ENCODE measurements at places on chromosomes 16 and 17.

- DNase-seq = no peak
These were observed 271.0 kb upstream of the TBX2 start for GRCh38 chr17:61128661-61129115.

GRCh38 chr16:6160303-6160702 is 1062.7 kb upstream of the EEF2KMT start:
- DNase-seq = no peak

DNA sequence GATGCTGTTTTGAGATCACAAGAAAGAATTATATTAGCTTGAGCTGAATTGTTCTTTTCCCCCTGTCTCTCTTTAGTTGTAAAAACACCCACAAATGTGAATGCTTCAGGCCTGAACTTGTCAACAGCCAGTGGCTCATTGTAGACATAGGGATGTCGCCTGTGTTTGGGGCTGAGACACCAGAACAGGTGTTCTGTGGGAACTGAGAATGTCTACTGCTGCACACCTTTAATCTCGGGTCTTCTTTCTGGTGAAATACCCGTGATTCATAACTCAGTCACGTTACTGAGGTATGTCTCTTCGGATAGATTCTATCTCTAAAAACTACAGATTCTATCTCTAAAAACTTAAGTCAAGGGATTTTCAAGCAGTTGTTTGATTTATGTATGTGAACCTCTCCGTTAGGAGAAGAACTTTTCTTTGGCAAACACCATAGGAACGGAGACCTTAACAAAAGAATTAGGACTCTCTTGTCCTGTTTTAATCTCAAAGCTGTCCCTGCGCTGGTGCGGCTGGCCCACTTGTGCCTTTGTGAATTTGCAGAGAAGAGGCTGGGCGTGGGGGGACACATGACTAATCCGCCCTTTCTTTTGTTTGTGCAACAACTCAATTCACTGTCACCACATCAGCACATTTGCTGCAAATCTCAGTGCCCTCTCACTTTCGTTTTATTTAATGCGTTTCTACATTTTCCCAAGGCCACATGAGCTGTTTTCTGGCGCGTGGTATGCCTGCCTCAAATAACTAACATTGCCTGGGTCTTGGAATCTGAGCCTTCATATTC is 643.0 kb downstream of the MAF start:
- no peak for DNase-seq

- no peak for DNase-seq
These were observed 12.6 kb upstream of the BCAR1 start for GRCh38 chr16:75263963-75264445.

- no peak for DNase-seq
These were observed 396.7 kb upstream of the MAF start for GRCh38 chr16:79997257-79997656.

DNA sequence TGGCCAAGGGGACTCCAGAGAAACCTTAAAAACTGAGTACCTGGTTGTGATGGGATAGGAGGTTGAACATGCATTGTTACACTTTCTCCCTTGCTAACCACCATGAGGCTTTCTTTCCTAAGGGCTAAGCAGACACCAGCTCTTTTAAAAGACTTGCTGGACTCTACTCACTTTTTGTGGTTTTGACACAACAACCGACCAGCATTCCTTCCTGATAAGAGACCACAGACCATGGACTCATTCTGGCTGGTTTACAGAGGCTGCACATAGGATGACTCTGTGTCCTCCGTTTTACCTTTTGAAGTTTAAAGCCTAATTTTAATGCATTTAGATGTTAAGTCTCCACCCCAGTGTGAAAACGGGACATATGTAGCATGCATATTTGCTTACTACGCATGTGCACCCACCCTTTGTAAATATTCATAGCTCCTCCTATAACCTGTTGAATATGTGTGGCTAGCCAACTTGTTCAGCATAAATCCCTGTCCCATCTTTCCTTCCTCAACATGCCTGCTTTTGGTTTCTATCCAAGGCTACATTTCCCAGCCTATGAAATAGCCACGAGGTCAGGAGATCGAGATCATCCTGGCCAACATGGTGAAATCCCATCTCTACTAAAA is 475.9 kb downstream of the GRIN2A start:
- DNase-seq = no peak

DNA sequence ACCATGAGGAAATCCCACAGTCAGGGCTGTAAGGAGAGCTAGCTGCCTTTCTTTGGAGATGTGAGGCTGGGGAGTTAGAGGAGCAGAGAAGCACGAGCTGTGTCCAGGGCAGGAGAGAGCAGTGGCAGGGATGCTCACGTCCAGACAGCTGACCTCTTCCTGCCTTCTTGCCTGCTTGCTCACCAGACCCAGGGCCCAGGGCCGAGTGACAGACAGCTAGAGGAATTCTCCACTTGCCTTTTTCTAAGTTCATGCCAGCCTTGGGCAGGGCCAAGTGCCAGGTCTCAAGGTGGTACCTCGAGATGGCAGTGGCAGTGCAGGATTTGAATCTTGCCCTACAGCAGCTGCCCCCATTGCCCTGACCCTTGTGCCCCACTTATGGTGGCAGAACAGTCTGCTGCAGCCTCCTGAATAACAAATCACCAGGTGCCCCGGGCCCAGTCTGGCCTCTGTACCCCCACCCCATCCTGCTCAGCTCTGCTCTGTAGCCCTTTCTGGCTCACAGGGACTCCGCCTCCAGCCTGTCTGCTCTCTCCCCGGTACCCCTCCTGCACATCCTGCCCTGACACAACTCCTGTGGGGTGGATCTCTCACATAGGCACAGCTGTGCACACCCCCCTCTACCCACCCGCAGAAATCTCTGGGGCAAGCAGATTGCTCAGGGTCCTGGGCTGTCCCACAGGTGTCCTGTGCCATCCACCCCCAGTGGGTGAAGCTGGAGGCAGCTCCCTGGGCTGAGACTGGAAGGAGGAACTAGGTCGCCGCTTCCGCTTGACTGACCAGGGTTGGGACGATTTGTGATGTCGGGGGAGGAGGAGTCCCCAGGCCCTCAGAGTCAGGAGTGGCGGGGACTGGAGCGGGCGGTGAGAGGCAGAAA is 25.9 kb downstream of the GRIN2C start:
- no peak for DNase-seq

DNA sequence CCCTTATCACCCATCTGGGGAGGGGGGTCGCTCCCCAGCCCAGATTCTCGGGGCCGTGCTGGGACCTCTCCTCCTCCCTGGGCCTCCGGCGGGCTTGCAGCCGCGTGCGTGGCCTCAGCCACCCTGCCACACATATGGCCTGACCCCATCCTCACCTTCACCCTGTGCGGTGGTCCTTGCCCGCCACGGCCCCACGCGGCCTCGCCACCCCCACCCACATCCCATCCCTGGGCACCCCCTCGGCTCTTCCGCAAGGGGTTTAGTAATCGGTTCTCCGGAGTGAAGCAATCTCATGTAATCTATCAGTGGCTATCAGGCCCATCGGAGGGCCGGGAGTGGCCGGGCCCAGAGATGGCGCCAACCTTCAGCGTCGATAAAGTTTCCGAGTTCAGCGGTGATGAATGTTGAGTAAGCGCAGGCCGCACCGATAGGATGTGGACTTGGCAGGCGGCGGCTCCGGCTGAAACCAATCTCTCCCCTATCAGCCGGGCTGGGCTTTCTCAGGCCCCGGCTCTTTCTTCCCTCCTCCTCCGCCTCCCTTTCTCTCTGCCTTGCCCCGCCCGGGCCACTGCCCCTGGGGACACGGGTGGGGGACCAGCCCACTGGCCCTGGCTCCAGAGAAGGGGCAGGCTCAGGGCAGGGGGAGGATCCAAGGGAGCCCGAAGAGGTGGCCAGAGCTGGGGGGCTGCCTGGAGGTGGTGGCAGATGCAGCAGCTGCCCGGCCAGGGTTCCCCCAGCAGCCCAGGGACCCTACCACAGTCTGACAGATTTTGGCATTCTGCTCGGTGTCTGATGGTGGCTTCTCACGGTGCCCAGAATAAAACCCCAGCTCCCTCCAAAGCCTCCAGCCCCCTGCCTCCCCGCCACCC is 20.8 kb downstream of the ZFPM1 start:
- no peak for DNase-seq

GRCh38 chr17:4177806-4178205 is 34.8 kb downstream of the CYB5D2 start:
- DNase-seq = no peak

DNA sequence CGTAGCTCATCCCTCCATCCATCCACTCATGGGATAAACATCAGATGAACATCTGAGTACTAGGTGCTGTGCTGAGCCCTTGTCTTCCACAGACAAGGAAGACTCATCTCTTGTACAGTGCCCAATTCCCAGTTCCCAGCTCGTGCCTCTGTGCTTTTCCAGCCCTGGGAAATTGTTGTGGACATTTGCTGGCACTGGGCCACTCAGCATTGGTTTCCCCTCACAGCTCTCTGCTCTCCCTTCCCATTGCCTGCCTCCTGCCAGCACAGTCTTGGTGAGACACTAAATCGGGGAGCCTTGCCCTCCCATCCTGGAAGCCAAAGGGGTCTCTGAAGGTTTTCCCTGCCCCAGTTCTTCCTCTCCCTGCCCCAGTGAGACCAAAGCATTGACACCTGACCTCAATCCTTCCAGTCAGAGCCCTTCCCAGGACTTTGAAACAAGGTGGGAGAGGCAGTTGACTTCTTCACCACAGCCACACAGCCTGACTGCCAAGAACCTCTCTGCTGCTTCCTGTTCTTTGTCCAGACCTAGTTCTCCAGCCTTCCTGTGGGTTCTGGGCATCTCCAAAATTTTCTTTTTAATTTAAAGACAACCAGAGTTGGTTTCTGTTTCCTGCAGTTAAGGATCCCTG is 50.2 kb downstream of the WSB1 start:
- DNase-seq = no peak

- DNase-seq = no peak
These were observed 11.1 kb downstream of the LPO start for GRCh38 chr17:58249270-58250133.

DNA sequence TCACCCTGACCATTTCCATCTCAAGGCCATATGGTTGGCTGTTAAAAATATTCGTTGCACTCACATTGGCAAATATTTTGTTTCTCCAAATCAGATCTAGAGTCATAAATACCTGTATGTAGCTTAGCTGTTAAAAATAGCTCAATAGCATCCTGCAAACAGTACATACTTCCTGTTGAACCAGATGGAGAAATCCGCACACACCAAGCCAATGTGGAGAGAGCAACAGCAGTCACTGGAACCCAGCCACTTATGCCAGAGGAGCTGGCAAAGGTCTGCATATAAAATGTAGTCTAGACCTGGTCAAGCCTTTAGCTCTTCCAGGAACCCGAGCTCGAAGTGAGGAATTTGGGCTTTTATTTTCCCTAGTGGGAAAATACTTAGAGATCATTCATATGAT is 146.4 kb upstream of the KCNJ16 start:
- no peak for DNase-seq

GRCh38 chr16:85963753-85964285 is 64.9 kb downstream of the IRF8 start:
- DNase-seq = no peak

- DNase-seq = no peak
These were observed 156.9 kb downstream of the LAT start for GRCh38 chr16:29141586-29142324.

DNA sequence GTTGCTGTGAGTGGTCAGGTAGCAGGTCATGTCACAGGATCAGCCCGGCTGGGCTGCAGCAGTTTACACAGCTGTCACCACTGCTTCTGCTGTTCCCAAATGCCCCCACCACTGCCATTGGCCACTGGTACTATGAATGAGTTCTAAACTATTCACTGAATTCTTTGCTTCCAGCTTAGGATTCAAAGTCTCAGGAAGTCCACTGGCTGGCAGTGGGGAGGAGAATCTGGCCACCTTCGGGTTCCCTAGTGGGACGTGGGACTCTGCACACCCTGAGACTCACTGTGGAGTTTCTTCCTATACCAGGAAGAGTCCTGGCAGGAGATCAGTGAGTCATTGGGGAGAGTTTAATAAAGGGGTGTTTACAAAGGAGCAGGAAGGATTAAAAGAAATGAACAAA is 6.9 kb downstream of the MT1X start:
- no peak for DNase-seq

GRCh38 chr17:32928586-32929535 is 908 bp downstream of the TMEM98 start:
- DNase-seq = no peak

- DNase-seq = no peak
These were observed 20.1 kb upstream of the KRT19 start for GRCh38 chr17:41547921-41548843.

DNA sequence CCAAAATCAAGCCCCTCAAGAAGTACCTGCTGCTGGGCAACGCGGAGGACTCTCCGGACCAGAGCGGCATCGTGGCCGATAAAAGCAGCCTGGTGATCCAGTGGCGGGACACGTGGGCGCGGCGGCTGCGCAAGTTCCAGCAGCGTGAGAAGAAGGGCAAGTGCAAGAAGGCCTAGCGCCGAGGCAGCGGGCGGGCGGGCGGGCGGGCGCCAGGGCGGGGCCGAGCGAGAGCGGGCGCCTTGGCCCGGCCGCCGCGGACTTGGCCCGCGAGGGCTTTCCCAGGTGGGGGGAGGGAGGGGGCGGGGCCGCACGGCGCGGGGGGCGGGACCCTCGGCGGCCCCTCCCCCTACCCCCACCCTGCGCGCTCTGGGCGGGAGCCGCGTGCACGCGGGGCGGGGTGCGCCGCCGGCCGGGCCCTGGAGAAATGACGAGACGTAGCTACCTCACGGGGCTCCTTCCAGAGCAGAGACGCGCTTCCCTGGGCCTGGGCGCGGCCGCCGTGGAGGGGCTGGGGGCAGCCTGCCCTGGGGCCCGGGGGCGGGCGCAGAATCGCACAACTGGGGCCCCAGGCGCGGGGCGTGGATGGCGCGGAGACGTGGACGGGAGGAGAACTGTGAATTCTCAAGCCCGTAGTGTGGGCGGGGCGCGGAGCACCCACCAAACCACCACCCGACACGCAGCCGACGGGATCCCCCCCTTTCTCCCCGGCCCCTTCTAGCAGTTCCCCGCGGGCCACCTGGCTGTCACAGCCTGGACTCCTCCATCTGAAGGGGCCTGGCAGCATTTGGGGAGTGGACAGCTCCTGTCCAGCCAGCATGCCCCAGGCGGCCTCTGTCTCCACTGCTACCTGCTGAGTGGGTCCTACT is 218.7 kb downstream of the NTN1 start:
- DNase-seq = no peak

DNA sequence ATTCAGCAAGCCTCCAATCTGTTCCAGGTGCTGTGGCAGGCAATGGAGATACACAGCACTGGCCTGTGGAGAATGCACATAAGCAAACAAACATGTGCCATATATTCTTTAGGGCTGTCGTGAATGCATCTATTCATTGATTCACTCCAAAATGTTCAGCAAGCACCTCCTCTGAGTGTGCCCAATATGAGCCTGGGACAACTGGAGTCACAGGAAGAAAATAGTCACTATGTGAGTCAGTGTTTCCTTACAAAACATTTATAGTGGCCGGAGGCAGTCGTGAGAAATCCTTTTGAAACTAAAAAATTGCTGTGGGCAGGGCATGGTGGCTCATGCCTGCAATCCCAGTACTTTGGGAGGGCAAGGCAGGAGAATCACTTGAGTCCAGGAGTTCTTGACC is 310.1 kb downstream of the CA10 start:
- DNase-seq = no peak

- DNase-seq = no peak
These were observed 360.3 kb upstream of the TNRC6C start for GRCh38 chr17:77598241-77598620.
